Activated T-cell treated with anti-CD3 and anti-CD28 coated beads, Interleukin-2, amount 50 U/mL, for 4 hours (primary cell): ENCODE measurements at places on chromosomes 1 and 21.

DNA sequence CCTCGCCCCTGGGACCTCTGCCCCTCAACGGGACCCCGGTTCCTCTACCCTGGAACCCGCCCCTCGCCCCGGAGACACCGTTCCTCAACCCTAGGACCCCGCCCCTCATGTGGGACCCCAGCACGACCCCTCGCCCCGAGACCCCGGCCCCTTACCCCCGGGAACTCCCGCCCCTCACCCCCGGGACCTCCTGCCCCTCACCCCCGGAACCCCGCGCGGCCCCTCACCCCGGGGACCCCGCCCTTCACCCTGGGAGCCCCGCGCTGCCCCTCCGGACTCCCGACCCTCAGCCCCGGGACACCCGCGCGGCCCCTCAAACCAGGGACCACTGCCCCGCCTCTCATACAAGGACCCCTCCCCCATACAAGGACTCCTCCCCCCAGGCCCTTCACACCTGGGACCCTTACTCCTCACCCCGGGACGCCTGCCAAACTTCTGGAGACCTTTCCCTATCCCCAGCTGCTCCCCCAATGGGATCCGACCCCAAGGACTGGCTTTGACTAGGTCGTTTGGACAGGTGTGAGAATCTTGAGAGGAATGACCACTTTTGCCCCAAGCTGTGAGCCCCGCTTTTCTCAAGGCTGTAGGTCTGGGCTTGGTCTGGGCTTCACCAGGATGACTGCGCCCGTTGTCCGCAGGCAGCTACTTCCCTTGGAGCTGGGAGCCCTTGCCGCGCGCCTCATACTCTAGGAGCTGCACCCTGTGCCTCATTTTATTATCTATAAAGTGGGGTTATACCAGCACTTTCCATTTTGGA lies 843 bp downstream of the DIP2A start:
- DNase-seq = no peak

DNA sequence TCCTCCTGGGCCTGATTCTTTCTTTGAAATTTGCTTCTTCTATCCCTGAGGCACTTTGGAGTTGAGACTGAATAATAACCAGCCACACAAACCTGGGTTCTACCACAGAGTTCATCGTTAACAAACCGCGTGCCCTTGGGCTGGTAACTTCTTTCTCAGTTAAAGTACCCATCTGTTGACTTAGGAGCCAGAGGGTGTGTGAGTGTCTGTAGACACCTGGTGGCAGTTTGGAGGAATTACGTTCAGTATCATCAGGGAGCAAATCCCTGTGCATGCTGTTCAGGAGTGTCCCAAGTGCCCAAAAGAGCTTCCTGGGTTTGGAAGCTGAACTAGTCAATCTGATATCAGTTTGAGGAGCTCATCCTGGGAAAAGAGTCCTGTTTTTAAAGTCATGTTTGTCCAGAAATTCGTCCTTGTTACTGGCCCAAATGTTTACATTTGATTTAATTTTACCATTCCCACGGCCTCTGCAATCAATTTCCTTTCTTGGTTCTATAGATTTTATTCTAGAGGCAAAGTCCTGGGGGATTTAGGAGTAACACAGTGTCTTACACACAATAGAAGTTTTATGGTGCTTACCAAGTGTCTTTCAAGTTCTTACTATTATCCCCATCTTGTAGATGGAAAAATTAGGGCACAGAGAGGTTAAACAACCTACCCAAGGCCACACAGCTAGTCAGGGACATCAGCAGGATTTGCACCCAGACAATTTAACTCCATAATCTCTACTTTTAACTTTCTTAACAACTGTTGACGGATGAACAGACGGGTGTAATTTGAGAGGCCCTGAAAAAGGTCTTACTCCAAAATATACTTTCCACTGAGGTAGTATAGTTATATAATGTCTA lies 26.7 kb upstream of the RPTN start:
- DNase-seq = no peak

- DNase-seq = no peak
Observed at GRCh38 chr1:193951984-193952383, 765.6 kb upstream of the B3GALT2 start.

GRCh38 chr1:87208931-87209330 lies 119.7 kb upstream of the LMO4 start:
- DNase-seq = no peak

- DNase-seq = no peak
Observed at GRCh38 chr1:169309178-169310166, 58.1 kb downstream of the NME7 start.

- peak; percentile 39 for DNase-seq
Observed at GRCh38 chr1:84433258-84434080, 35.2 kb downstream of the DNASE2B start.

- DNase-seq = no peak
Observed at GRCh38 chr1:62424411-62424810, 12.4 kb upstream of the USP1 start.

DNA sequence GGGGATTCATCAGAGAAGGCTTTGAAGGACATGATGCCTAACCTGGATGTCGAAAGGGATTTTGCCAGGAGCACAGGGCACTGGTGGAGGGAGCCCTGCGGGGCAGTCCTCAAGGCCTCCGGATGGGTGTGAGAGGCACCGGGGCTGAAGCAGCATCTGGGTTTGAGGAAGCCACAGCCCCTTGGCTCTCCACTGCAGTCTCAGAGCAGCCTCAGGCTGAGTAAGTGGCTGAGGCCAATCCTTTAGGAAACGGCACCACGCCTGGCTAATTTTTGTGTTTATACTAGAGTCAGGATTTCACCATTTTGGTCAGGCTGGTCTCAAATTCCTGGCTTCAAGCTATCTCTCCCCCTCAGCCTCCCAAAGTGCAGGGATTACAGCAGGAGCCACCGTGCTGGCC lies 12.0 kb downstream of the ERVH48-1 start:
- DNase-seq = no peak

DNA sequence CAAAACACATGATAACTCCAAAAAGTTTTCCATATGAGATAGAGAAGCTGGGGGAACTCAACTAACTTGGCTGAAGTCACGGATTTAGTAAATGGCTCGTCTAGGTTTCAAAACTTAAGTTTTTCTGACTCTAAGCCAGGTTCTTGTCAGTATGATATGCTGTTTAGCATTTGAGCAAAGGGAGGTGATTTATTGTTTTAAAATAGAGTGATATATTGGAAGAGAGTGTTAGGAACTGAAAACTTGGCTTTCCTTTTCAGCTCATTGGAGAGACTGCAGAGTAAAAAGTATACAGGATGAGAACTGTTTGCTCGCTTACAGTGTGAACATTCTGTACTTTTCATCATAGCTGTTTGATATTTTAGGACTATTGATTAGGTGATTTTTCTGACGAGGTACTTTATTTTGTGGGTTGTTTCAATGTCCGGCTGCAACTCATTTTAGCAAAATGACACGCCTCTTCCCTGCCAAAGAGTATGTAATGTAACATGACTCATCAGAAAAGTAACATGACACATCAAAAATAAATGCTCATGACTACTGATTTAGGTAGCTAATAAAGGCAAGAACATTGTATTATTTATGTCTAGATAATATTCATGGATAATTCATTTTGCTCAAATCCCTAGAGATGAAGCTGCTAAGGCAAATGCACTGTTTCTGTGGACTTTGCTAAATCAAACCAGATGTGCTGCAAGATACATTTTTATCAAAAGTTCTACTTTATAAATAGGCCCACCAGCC lies 355.1 kb downstream of the GPATCH2 start:
- DNase-seq = no peak

GRCh38 chr1:115069659-115070308 lies 19.5 kb downstream of the TSPAN2 start:
- DNase-seq = no peak

- DNase-seq = no peak
Observed at GRCh38 chr1:108858230-108858950, 1.5 kb upstream of the AKNAD1 start.

- no peak for DNase-seq
Observed at GRCh38 chr1:5944843-5945167, 47.4 kb downstream of the NPHP4 start.

GRCh38 chr1:208950206-208950605 lies 633.3 kb upstream of the CAMK1G start:
- no peak for DNase-seq

GRCh38 chr1:157189096-157189495 lies 50.9 kb upstream of the ETV3 start:
- no peak for DNase-seq

- DNase-seq = no peak
Observed at GRCh38 chr1:67468066-67468718, 38.0 kb upstream of the SERBP1 start.

- DNase-seq = no peak
Observed at GRCh38 chr1:76580206-76580605, 287.1 kb upstream of the ST6GALNAC5 start.

GRCh38 chr21:31604591-31605190 lies 54.8 kb upstream of the SOD1 start:
- peak; percentile 75 for DNase-seq

- DNase-seq = no peak
Observed at GRCh38 chr1:191260056-191260455, 782.4 kb upstream of the BRINP3 start.

DNA sequence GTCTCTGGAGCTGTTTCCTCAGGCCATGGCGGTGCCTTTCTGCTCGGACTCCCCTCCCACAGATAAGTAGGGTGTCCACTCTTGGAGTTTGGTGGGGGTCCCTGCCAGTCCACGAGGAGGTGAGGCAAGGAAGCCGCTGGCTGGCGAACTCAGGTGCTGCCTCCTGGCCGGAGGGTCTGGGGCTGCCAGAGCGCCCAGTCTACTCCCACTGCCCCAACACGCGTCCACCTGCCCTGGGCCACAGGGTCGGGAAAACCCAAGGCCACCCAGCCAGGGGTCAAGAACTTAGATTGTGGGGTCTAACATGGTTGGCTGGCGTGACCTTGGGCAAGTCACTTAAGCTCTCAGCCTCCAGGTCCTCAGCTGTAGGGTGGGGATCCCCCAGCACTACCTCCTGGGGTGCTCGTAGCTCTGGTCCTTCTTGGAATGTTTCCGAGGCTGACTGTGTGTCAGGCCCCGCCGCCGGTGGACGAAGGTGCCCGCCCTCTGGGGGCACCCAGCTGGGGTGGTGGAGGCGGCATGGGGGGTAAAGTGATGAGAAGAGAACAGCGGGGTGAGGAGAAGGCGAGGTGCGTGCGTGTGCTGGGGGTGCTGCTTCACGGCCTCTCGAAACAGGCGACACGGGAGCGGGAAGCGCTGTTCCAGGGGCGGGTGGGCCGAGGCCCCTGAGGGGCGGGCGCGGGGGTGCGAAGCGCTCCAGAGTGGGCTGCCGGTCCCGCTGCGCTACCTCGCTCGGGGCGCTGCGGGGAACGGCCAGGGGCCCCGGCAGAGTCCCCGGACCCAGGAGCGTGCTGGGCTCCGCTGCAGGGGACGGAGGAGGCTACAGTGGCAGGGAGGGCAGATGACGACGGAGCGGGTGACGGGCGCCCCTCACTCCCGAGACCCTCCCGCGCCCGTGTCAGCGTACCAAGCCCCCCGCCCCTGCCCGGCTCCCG lies 1.2 kb downstream of the SH2D5 start:
- no peak for DNase-seq

- no peak for DNase-seq
Observed at GRCh38 chr1:43556782-43557181, 26.1 kb downstream of the PTPRF start.

DNA sequence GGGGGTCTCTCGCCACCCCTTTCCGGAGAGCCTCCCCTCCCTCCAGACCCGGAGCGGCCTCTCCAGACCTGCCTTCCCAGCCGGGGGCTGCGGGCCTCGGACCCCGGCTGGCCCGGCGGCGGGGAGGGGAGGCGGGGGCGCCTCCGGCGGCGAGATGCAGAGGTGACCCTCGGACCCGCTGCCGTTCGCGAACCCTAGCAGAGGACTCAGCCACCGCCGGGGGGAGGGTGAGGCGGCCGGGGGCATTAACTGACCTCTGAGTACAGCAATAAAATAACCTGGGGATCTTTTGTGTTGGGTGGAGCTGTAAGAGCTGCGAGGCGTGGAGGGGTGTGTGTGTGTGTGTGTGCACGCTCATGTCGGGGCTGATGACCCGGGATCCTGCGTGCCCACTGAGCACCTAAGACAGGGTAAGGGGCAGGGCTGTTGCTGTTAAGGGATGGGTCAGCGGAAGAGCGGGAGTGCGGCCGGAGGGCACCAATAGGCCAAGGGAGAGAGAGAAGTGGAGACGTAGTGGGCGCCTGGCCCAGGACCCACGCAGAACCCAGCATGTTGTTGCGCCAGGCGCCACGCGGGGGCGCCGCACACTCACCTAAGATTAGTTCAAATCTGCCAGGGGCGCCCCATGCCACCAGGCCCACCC lies 6.3 kb downstream of the HAPLN2 start:
- DNase-seq = peak; percentile 74

DNA sequence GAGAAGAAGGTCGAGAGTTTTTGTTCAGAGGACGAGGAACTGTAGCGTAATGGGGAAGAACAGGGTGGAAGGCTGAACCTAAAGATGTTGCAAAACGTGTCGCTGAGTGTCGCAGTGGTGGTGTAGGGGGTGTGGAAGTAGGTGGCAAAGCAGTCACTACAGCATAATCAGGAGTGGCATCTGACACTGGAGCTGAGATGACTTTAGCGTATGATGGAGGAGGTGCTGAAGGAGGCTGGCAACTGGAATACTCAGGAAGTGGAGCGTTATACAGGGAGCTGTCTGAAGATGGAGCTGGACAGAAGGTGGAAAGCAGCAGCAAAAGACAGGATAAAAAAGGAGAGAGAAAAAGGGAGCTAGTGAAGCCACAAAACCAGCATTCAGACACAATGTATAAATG lies 89.9 kb upstream of the LBR start:
- no peak for DNase-seq

DNA sequence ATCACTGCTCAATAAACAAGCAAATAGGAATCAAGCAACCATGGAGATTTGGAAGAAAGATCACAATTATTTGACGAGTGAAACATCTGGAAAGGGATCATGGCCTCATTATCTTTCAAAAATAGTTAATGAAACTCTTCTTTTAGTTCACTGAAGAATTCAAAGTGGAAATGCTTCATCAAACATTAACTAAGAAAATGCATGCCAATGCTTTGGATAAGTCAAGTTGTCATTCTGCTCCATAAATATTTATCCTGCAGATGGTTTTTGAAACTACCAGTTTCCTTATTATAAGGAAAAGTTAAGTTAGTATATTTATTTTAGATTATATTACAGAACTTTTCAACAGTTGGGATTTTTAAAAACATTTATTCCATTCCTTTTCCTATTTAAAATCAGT lies 206.5 kb upstream of the ADGRL2 start:
- no peak for DNase-seq

- no peak for DNase-seq
Observed at GRCh38 chr1:72837781-72838180, 555.4 kb upstream of the NEGR1 start.

GRCh38 chr1:61241411-61241838 lies 159.1 kb downstream of the NFIA start:
- no peak for DNase-seq

GRCh38 chr1:117365350-117366176 lies 1.7 kb upstream of the MAN1A2 start:
- DNase-seq = no peak

DNA sequence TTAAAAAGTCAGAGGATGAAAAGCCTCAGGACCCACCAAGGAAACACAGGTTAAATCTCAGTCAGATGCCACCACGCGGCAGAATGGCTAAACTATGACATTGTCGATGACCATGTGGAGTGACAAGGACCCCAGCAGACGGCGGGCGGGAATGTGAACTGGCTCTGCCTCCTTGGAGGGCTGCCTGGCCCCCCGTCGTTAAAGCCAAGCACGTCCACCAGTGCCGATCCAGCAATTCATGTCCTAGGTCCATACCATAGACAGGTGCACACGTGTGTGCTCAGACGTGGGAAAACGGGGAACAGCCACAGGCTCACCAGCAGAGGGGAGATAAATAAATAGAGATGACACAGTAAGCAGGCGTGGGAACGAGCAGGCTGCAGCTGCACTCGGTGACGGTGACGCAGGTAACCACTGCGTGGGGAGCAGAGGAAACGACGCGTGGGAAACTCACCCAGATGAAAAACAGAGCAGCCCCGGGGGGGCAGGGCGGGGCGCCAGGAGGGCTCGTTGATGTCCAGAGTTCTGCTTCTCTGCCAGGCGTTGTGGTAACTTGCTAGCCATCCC lies 28.3 kb upstream of the PCBP3 start:
- peak; percentile 86 for DNase-seq
